ENCODE measurements at places on chromosomes 16 and 17. TPM values are rescaled to one million over a fixed set of nuclear protein-coding genes. Genes with fewer than 3 reads are reported as not detected.

Gene PRMT7
- 48.1 TPM for total RNA-seq

Gene BBS2
- total RNA-seq: 19.2 TPM

Gene ABCA8
- 0.22 TPM for total RNA-seq

DNA sequence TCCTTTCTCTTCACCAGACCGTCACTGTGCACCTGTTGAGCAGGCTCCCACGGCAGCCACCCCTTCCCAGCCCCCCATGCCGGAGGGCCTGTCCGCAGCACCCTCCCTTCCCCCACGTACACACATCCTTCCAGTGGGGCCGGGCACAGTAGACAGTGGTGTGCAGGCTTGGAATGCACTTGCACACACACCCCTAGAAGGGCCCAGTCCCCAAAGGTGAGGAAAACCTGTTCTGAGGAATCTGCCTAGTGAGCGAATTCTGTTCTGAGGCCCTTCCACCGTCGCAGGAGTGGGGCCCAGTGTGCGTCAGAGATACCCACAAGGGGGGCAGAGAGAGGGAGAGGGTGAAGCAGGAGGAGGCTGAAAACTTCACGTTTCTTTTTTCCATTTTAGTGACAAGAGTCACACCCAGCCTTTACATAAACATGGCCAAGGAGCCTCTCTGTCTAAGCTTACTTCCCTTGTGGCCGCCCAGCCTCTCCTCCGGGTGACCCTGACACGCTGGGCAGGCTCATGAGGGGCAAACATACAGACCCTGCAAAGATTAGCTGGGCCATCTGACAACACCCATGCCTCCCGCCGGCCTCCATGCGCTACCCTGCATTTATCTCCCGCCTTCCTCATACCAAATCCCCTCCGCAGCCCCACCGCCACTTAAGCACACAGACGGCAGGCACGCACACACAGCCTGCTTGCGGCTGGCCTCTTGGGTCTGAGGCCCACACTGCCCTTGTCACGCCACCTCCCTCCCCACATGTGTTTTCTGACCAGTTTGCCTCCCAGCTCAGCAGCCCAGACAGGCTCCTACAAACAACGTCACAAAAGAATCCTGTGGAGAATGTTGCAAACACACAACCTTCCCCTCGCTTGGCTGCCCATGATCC, 1.8 kb downstream of the ZBTB4 start:
- no peaks in the 10 kb centered on the region for H3K36me3 ChIP-seq
- peaks cover 33% of the 10 kb centered on the region for H3K4me1 ChIP-seq
- H3K27me3 ChIP-seq: no peaks in the 10 kb centered on the region
- peak; percentile 11 for DNase-seq
- H3K4me3 ChIP-seq: peak overlapping the region; percentile 79

DNA sequence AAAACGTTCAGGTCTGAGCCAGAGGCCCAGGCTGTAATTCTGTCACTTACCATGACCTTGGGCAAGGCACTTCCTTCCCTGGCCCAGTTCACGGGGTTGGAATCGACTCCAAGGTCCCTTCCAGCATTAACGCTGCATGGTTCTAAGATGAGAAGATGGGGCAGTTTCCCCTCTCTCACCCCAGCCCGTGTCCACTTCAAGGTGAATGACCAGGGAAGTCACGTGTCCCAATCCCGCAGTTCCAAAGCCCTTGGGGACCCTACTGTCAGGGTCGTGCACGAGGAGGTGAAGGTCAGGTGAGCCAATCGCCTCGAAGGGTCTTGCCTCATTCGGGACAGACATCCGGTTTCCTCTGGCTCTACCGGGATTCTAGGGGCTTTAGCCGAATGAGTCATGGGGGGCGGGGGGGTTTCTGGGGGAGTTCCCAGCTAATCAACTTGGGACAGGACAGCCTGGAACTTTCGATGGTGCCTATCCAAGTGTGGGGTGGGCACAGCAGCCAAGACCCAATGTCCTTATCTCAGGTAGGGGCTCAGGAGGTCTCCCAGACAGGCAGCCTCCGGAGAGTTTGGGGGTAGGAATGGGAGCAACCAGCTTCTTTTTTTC, 762 bp upstream of the CSF3 start:
- H3K36me3 ChIP-seq: no peaks in the 10 kb centered on the region
- no peaks in the 10 kb centered on the region for H3K27me3 ChIP-seq
- no peak for DNase-seq
- peaks cover 23% of the 10 kb centered on the region for H3K4me1 ChIP-seq

DNA sequence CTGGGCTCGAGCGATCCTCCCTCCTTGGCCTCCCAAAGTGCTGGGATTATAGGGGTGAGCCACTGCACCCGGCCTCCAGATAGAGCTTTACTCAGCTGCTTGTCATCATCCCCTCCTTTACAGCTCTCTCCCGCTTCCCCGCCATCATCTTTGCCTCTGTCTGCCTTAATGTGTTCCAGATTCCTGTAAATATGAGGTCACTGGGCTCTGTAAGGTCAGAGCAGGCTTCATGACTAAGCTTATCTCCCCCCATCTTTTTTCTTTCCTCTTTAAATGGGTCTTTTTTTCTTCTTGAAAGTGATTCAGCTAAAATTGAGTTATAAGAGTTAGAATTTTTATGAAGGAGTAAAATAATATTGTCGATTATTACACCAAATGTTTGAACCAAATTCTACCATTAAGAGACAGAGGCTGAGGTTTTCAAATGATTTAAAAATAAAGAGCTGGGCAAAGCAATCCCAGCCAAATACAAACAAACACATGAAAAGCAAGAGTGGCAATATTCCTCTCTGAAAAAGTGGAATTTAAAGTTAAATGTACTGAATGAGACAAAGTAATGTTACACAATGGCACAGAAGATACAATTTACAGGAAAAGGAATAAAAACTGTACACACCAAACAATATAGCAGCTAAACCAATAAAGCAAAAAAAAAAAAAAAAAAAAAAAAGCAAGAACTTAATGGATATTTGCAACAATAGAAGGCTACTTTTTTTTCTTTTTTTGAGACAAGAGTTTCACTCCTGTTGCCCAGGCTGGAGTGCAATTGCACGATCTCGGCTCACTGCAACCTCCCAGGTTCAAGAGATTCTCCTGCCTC, 62.1 kb downstream of the CRISPLD2 start:
- no peak for DNase-seq
- no peak overlapping the region for H3K4me3 ChIP-seq
- H3K4me1 ChIP-seq: peaks cover 9% of the 10 kb centered on the region
- no peaks in the 10 kb centered on the region for H3K36me3 ChIP-seq
- H3K27ac ChIP-seq: no peak overlapping the region
- H3K27me3 ChIP-seq: no peaks in the 10 kb centered on the region
